ENCODE measurements at places on chromosomes 4 and X.

GRCh38 chrX:15107367-15107988, 162.4 kb downstream of the ASB9 start:
- no peak for DNase-seq

GRCh38 chr4:15779306-15779705, 1.2 kb downstream of the CD38 start:
- no peak for DNase-seq

DNA sequence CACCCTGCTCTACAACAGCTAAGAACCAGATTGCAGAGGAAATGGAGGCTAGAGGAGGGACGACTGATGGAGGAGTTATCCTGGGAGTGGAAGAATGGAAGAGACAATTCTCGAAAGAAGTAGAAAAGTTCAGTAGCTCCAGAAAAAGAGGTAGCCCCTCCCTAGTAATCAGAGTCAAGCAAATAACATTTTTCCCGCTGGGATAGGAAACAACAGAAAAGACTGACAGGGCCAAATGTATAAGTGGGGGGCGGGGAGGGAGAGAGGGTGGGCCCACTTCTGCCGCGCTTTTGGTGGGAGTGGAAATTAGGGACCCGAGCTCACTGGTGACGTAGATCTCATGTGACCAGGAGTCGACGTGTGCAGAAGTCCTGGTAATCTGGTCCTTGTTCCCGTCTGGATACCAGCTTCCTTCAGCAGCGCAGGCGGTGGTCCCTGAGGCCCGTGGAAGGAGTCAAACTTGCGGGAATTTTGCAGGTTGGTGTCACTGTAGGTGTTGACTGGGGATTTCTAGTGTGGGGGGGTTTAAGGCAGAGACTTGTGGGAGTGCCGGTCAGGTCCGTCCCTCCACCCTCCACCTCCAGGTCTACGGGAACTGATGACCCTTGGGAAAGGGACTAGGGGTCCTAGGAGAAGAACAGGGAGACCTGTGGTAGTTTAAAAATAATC, at the start of gene TCEAL9:
Gene TCEAL9, plus strand, starts transcription at position 377 of the 669 bp plus-strand sequence. CDS start 1,179 bp downstream, outside the sequence.
- DNase-seq = no peak

GRCh38 chrX:103913356-103914020, 48.9 kb upstream of the TMSB15B start:
- no peak for DNase-seq

- DNase-seq = no peak
These were observed 7.8 kb downstream of the GUCY1B1 start for GRCh38 chr4:155766622-155767021.

DNA sequence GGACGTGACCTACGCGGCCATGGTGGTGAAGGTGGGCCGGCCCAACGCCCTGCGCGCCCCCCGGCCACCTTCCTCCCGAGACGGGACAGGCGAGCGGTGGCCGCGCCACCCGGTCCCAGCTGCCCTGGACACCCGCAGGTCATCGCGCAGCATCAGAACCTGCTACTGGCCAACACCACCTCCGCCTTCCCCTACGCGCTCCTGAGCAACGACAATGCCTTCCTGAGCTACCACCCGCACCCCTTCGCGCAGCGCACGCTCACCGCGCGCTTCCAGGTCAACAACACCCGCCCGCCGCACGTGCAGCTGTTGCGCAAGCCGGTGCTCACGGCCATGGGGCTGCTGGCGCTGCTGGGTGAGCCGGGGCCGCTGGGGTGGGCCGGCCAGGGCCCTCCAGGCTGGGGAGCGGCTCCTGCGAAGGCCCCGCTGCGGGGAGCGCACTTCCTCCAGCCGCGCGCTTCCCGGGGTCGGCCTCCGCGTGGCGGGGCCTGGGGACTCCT, 9.0 kb upstream of the SLC26A1 start:
- no peak for DNase-seq

- DNase-seq = no peak
These were observed 612.0 kb downstream of the ADGRL3 start for GRCh38 chr4:61812171-61812570.

GRCh38 chrX:71563921-71564320, 14.3 kb upstream of the GCNA start:
- DNase-seq = no peak

DNA sequence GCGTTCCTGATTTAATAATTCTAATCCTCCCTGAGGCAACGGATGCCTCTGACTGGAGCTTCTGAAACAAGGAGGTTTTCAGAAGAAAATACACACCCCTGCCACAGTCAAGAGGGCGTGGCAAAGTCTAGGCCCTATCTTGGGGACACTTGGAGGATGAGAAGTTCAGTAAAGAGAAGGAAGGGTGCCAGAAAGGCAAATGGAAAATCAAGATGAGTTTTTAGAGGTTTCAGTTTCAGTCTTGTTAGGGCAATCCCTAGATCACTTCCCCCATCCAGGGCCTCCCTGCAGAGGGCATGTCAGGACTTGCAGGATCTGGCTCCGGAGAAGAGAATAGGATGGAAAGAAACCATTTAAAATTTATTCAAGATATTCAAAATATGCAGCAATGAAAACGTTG, 28.5 kb upstream of the FGF2 start:
- DNase-seq = no peak

- no peak for DNase-seq
These were observed 312.9 kb downstream of the TRIML1 start for GRCh38 chr4:188452097-188452496.

DNA sequence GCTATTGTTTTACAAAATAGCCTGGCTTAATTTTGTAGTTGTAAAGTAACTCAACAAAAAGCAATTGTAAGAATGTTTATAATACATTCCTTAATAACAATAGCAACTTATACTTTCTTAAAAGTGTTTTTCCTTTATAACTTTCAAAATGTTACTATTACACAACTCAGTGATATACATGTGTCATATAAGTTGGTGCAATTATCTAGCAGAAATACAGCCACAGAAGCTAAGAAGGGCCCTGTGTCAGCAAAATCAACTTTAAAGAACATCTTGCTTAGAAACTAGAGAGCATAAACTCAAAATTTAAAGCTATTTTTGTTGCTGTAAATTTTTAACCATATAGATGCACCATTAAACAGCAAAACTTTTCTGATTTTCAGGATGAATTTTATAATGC, 41.4 kb upstream of the MAB21L2 start:
- DNase-seq = no peak

DNA sequence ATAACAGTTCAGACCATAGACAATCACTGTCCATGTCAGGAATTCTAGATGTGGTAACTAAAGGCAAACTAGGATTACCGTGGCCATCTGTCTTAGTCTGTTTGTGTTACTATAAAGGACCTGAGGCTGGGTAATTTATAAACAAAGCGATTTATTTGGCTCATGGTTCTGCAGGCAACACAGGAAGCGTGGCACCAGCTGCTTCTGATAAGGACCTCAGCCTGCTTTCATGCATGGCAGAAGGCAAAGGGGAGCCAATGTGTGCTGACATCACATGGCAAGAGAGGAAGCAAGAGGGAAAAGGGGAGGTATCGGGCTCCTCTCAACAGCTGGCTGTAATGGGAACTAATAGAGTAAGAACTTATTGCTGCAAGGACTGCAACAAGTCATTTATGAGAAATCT, 376.7 kb downstream of the GPM6A start:
- DNase-seq = no peak

DNA sequence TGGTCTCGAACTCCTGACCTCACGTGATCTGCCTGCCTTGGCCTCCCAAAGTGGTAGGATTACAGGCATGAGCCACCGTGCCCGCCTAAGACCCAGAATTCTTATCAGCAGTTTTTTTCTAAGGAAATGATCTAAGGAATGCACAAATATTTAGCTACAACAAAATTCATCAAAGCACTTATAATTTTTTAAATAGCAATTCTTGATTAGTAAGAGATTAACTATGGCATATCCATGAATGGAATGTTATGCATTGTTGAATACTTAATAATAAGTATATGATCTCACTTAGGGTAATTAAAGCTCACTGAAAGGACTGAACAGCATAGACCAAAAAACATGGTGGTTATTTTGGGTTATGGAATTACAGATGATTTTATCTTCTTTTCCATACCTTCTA, 18.4 kb downstream of the CENPU start:
- no peak for DNase-seq

GRCh38 chr4:126269106-126269505, 954.4 kb downstream of the FAT4 start:
- no peak for DNase-seq

DNA sequence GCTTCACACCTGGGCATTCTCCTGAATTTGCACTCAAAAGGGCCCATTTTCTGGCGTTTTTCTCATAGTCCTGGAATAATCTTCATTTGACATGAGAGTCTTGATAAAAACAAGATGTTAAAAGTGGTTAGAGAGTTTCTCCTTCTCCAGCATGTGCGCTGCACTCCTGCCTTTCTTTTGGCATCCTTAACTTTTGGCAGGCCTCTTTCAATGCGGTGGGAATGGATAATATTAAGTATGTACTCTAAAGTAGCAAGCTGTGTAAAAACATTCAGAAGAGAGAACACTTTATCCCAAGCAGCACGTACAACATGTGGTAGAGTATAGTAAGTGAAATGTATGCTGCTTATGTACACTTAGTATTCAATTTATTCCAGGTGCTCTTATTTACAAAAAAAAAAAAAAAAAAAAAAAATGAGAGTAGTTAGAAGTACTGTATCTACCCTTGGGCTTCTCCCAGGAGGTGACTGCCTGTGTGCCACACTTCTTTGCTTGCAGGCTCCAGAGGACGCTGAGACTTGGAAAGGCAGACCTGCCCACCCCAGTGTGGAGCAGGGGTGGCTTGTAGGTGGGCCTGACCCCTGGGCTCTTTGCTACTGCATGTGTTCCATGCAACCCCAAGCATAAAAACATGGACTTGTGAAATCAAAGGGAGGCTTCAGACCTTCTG, 3.9 kb downstream of the FGF2 start:
- no peak for DNase-seq

- no peak for DNase-seq
These were observed 12.0 kb downstream of the COL4A6 start for GRCh38 chrX:108426262-108426661.

DNA sequence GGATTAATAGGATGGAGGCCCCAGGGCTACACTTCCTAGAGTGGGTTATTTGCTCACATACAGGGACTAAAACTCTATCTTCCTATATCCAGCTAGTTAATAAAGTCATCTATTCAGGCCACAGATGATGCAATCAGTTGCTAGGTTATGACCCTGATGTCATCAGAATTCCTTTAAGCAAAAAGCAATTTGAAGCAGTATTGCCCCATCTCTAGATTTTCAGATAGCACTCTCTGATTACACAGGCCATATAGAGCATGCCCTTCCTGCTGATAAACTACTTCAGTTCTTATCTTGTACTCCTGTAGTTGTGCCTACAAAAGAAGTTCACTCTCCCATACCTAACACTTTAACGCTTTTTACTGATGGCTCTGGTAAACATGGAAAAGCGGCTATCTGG, 84.8 kb downstream of the TMEM144 start:
- no peak for DNase-seq

- DNase-seq = no peak
These were observed 33.4 kb upstream of the C4orf54 start for GRCh38 chr4:99690990-99691389.

DNA sequence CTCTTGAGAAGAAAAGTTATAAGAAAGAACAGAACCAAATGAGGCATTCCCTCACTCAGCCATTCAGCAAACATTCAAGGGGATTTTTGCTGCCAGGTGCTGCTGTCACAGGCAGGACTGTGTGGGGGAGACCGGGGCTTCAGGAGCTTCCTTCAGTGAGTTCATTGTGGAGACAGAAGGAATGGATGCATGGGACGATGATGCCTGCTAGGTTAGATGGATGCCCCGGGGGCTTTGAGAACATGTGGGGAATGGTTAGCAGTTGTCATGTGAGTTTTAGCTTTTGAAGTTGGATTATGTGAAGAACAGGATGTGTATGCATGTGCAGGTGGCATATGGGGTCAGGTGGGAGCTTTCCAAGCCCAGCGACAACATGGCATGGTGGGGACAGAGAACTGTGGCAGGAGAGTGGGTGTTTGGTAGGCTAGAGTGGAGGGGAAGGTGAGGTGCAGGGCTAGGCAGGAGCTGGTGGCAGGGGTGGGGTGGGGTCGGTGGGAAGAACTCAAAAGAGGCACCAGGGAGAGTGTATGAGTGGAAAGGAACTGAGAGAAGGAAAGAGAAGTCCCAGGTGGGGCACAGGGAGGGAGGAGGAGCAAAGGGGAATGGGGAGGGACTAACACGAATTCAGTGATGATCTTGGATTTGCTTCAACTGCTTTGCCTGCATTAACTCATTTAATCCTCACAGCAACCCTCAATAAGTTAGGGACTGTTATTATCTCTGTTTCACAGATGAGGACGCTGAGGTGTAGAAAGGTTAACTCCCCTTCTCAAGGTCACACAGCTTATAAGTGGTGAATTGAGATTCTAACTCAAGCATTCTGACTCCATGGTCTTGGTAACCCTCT, 8.4 kb downstream of the DCUN1D4 start:
- DNase-seq = no peak

- DNase-seq = no peak
These were observed 69.1 kb downstream of the NR3C2 start for GRCh38 chr4:148373093-148373492.

- DNase-seq = no peak
These were observed 631.0 kb upstream of the SPANXN1 start for GRCh38 chrX:144616317-144616716.

DNA sequence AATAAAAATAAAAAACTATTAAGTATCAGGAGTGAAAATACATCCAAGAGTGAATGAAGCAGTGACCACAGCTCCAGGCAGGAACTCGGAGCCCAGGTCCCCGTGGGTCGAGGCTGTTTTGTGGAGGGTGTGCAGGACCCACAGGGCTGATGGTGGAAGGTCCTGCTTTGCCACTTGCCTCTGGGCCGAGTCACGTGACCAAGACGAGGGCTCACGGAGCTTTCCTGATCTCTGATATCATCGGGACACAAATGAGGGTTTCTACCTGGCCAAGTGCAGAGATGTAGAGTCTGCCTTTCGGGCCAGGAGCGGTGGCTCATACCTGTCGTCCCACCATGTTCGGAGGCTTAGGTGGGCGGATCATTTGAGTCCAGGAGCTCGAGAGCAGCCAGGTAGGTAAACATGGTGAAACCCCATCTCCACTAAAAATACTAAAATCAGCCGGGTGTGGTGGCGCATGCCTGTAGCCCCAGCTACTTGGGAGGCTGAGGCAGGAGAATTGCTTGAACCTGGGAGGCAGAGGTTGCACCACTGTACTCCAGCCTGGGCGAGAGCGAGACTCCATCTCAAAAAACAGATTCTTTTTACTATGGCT, 7.2 kb downstream of the SLC25A6 start:
- DNase-seq = no peak

GRCh38 chr4:122781486-122781885, 45.1 kb upstream of the FGF2 start:
- no peak for DNase-seq

DNA sequence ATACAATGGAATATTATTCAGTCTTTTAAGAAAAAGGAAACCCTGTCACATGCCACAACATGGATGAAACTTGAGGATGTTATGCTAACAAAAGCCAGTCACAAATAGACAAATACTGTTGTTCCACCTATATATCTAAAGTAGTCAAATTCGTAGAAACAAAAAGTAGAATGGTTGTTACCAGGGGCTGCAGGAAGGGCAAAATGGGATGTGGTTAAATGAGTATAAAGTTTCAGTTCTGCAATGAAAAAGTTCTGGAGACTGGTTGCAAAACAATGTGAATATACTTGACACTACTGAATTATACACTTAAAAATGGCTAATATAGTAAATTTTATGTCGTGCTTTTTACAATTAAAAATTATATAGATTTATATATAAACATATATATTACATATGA, 12.2 kb downstream of the SPOCK3 start:
- DNase-seq = no peak
